ENCODE measurements at places on chromosomes 12 and 14. TPM values are rescaled to one million over a fixed set of nuclear protein-coding genes. Genes with fewer than 3 reads are reported as not detected.

Gene CLEC1B
- not detected for total RNA-seq

Gene KLRK1
- 0.28 TPM for total RNA-seq

Gene EDDM3A
- not detected for total RNA-seq

Gene OTUB2
- 1.2 TPM for total RNA-seq

Gene ERH
- 388 TPM for total RNA-seq

Gene IL26
- total RNA-seq: not detected

Gene ITFG2
- total RNA-seq: 52.6 TPM

Gene SLC10A1
- 2.6 TPM for total RNA-seq

Gene FAIM2
- 0.07 TPM for total RNA-seq

Gene KIF21A
- 67.8 TPM for total RNA-seq

Gene ARG2
- 22.8 TPM for total RNA-seq

Gene GNB3
- total RNA-seq: 3.9 TPM
